ENCODE measurements at places on chromosomes 2 and 18.
A peak's percentile ranks its signal among the peaks of the same experiment; 100 is the strongest.

GRCh38 chr2:120669971-120670370 is 65.7 kb upstream of the GLI2 start:
- DNase-seq: no peak

- DNase-seq: no peak
Observed at GRCh38 chr2:62426154-62426912, 79.7 kb downstream of the TMEM17 start.

- no peak for DNase-seq
Observed at GRCh38 chr18:76281565-76281964, 213.5 kb downstream of the ZNF516 start.

DNA sequence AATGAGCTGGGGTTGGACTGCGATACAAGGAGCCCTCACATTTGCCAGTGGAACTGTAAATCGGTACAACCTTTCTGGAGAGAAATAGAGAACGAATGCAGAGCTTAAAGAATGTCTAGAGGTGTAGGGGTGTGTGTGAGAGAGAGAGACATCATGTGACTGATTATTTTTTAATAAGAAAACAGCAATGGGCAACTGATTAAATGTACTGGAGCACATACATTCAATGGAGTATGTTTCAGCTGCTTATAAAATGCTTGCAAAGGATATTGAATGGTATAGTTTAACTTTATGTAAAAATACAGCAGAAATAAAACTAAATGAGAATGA is 391 bp upstream of the TMEM17 start:
- no peak for DNase-seq

GRCh38 chr18:44508474-44508873 is 172.2 kb upstream of the SETBP1 start:
- DNase-seq: peak; percentile 12

DNA sequence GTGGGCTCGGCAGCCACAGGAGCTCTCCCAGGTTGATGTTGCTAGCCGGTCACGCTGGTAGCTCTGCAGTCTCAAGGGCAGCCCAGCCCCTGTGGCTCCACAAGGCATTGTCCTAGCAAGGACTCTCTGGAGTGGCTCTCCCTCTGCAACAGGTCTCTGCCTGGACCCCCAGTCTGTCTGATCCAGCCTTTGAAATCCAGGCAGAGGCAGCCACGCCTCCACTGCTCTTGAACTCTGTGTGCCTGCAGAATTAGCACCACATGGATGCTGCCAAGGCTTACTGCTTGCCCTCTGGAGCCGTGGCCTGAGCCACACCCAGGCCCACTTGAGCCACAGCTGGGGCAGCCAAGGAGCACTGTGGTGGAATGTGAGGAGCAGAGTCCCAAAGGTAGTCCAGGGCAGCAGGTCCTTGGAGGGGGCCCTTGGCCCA is 43.0 kb upstream of the FAHD2A start:
- DNase-seq: no peak

- no peak for DNase-seq
Observed at GRCh38 chr2:185785851-185786473, 47.4 kb downstream of the FSIP2 start.
